Suppressor macrophage (primary cell): ENCODE measurements at places on chromosomes 4 and X.

DNA sequence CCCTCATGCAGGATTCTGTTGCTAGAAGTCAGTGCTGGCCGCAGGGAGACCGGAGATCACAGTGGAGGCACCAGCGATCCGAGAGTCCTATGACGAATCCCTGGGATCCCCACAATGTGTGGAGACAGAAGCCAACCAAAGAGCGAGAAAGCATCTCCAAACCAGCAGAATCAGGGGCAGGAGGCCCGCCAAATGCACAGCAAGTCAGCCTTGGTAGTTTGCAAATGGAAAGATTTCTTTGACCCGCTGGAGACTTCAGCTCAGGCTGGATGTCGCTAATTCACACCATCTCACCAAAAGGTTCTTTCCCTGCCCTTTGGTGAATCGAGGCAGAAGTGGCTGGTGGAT, 505 bp upstream of the PKD2 start:
- no peak for DNase-seq

DNA sequence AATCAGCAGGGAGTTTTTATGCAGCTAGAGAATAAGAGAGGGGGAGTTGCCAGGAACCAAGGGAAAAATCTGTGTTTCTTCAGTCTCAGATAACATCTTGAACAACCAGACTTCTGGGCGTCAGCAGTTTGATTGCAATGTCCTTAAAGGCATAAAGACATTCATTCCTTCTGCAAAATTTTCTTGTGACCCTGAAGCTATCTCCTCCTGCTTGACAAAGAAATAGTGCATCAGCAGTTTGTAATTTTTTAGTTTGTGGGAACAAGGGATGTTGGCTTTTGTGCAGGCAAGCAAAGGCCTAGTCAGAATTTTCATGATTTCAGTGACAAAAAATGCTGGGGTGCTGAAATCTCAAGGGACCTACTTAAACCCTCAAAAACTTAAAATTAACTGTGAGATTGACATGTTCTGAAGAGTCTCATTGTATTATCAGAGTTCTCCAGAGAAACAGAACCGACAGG, 125.8 kb upstream of the UNC5C start:
- DNase-seq, result no peak

GRCh38 chr4:127145006-127145540, 487.7 kb upstream of the INTU start:
- no peak for DNase-seq

DNA sequence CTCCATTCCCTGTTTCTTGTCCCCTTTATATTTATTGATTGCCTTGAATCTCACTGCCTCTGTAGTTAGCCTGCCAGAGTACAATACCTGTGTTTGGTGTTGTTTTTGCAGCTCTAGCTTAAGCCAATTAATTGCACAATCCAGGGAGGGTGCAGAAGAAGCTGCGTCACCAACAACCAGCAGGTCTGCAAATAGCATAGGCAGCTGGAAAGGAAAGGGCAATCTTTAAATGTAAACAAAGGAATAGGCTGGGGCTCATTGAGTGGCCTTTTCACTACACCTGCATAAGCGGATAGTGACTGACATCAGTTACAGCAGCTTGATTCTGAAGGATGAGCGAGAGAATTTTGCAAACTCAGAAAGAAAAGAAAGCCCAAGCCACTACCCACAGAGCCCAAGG, 106.8 kb upstream of the RAI2 start:
- no peak for DNase-seq

- no peak for DNase-seq
Observed at GRCh38 chrX:129472116-129472515, 51.2 kb downstream of the SMARCA1 start.
